Femur (tissue), 1 donor: ENCODE measurements at places on chromosomes 7 and 10.

GRCh38 chr10:34555653-34556052 is 259.4 kb downstream of the PARD3 start:
- DNase-seq: no peak

GRCh38 chr7:38410056-38410455 is 136.6 kb upstream of the TARP start:
- no peak for DNase-seq

- no peak for DNase-seq
Observed at GRCh38 chr10:60040014-60040662, 133.8 kb upstream of the CCDC6 start.

DNA sequence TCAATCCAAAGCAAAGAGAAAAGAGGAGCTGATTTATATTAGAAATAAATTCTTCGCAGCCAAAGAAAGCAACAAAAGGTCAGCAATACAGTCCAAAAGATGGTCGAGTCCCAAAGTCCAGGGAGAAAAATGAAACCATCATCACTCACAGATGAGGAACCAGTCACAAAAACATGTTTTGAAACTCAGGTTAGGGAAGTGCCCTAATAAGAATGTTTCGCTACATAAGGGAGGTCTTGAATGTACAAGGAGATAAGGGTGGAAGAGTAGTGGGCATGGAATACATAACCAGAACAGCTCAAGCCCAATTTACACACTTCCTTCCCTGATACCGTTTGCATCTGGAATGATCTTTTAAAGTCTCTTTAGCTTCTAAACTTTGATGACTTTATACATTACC is 53.6 kb downstream of the VPS41 start:
- no peak for DNase-seq
